ENCODE measurements at places on chromosomes 12 and 14.

- no peak for DNase-seq
Observed at GRCh38 chr14:68249661-68250451, 430.3 kb downstream of the RAD51B start.

GRCh38 chr14:101064121-101064661 is 160.7 kb upstream of the RTL1 start:
- no peak for DNase-seq

DNA sequence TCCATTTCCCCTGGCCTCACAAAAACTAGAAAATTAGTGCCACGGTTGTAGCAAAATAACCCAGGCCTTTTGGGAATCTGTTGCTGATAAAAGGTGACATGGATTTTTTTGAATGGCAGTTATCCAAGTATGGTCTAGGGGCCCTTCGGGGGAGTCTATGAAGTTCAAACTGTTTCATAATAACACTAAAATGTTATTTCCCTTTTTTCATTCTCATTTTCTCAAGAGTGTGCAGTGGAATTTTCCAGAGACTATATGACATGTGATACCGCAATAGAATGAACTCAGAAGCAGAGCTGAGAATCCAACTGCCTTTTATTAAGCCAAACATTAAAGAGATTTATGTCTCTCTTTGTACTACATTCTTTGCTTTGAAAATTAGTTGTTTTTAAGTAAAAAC is 26.9 kb downstream of the GSTZ1 start:
- DNase-seq, result no peak

GRCh38 chr14:104875811-104876210 is 10.7 kb downstream of the CEP170B start:
- DNase-seq, result no peak

GRCh38 chr14:105316968-105317510 is 2.5 kb downstream of the PACS2 start:
- no peak for DNase-seq

- no peak for DNase-seq
Observed at GRCh38 chr12:85621041-85621440, 215.2 kb downstream of the RASSF9 start.

DNA sequence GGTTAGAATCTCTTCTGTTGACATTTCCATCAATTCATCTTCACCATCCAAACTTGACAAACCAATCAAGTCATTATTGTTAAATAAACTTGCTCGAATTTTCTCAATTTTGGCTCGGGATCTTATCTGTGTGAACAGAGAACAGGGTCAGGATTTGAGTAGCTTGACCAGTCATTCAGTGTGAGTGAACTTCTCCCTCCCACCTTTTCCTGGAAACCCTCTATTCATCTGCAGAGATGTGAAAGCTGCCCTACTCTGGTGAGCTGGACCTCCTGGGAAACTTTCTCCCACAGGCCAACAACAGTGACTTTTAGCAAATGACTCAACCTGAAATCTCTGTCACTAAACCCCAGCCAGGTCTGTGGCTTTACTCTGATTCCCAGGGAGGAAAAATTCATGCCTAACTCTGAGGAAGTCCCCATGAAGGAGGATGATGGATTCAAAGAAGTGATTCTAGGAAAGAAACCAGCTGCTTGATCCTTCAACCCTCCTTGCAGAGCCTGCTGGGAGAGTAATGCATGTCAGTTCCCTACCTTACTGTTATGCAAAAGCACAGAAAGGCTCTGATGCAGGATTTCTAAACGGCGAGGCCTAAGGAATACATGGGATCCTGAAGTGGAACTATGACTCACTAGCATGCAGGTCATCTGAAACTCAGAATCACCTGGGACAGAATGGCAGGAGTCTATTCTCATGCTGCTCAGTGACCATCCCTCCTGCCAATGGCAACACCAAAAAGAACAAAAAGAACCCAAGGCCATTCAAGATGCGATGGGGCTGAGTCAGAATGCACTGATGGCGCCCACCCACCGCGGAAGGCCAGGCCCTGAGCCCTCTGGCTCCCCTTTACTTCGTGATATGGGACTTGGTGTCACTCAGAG is 58.0 kb downstream of the TRAFD1 start:
- no peak for DNase-seq

DNA sequence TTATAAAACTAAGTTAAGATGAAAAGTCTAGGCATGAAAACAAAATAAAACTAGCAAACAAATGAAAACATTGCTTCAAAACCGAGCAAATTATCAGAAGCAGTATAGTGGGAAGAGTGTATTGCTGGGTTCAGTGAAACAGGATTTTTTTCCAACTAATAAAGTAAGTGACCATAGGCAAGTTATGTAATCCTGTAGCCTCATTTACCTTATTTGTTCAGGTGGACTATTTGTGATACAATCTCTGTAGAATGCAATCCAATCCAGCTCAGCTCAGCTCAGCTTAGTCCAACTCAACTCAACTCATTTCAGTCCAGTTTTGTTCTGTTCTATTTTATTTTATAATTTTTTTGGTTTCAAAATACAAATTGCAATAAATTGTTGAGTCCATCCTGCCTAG is 276.7 kb upstream of the LRIG3 start:
- no peak for DNase-seq

Measured in uterus (tissue), 4 donors.